ENCODE measurements at places on chromosomes 3 and 15.
A peak's percentile ranks its signal among the peaks of the same experiment; 100 is the strongest.

DNA sequence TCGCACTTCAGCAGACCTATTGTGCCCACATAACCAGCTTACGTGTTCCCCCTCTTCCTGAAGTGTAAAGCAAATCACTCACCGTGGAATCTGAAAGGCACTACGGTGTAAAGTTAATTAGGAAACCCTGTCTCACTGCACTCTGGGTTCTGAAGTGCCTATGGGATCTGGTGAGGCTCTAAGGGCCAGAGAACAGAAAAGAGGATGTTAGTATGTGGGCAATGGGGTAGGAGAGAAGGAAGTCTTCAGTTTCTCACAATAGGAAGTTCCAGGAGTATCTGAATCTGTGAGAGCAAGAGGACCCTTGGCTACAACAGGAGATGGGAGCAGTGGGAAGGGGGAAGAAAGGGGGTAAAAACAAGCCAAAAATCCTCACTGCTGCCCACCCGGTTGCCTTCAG, 71.4 kb downstream of the ITGB5 start:
- no peak for DNase-seq

DNA sequence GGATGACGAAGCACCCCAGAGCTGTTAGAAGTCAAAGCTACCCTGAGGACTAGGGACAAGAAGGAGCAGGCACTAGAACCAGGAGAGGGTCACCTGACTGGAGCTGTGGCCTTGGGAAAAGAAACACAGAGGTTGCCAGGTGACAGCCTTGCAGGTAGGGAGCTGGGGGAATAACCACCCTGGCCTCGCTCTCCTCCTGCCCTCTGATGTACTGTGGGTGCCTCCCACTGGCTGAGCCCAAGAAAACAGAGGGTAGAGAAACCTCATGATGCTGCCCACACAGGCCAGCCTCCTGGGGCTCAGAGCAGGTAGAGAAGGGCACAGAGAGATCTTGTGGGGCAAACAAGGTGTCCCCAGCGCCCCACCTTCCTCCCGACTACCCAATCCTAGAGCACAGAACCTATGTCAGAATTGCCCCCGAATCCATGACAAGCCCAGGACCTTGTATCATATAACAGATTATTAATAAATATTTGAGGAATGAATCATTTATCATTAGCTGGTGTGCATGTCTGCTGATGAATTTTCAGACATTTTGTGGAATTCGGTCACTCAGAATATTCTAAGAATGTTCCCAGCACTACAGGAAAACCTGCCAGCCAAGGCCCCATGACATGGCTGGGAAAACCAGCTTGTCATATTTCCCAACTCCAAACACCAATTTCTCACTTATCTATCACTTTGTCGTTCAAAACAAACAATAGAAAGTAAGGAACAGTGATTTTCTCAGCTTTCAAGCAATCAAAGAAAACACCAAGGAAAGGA, 59.8 kb upstream of the MEX3B start:
- DNase-seq: peak; percentile 41

DNA sequence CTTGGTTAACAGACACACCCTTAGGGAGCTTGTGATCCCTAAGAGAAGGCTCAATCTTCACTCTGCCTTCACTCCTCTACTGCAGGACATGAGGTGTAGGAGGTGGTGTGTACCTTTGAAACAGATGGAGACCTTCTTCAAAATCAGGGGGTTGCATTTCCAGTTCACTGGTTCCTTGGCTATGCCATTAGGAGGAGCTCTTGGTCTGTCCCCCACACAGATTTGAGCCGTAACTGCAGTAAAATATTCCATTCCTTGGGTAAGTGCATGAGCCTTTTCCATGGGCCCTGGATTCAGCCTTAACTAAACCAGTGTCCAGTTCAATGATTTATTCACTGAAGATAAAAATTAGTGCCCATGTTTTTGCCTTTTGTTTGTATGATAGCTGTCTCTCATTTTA, 144.6 kb downstream of the MCTP2 start:
- DNase-seq: peak; percentile 1

- DNase-seq: no peak
These were observed 618.3 kb upstream of the AGTR1 start for GRCh38 chr3:148079370-148079769.

DNA sequence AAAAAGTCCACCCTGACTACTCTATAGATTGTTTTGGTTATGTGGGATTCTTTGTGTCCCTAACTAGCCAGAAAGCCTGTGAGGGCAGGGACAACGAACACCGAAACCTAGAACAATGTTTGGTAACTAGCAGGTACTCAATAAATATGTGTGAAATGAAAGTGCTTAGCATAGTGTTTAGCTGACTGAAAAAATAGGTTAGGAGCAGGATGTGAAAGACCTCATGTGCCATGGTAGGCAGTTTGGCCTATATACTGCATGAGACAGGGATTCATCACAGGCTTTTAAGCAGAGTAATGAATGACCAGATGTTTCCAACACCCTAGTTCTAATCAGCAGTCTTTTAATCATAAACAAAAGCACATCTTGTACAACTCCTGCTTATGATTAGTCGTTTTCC, 64.2 kb downstream of the MYO5A start:
- no peak for DNase-seq

DNA sequence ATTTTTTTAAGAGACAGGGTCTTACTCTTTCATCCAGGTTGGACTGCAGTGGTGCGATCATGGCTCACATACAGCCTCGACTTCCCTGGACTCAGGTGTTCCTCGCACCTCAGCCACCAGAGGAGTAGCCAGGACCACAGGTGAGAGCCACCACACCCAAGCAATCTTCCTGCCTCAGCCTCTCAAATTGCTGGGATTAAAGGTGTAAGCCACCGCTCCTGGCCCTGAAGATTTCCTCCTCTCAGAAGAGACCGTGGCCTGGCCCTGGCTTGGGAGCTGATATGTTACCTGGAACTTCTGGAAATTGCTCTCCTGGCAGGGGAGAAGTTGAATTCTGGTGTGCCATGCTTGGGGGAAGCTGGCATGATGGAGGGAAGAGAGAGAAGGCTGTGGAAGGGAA, 36.2 kb downstream of the PPCDC start:
- DNase-seq: no peak

DNA sequence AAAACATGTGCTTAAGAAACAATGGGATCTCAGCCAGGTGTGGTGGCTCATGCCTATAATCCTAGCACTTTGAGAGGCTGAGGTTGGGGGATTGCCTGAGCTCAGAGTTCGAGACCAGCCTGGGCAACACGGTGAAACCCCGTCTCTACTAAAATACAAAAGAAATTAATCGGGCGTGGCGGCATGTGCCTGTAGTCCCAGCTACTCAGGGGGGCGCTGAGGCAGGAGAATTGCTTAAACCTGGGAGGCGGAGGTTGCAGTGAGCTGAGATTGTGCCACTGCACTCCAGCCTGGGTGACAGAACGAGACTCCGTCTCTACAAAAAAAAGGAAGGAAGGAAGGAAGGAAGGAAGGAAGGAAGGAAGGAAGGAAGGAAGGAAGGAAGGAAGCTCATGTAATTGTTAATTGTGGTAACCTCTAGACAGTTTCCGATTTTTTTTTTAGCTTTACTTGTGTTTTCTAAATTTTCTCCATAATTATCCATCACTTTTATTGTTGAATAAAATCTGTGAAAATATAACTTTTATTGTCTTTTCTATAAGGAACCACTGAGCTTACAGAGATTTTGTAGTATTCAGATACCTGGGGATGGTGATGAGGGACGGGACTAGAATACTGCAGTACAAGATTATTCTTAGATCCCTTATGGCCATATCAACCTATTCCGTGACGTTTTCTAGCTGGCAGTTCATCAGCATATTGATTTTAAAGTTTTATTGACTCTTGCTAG, 506.9 kb downstream of the NR2F2 start:
- no peak for DNase-seq

DNA sequence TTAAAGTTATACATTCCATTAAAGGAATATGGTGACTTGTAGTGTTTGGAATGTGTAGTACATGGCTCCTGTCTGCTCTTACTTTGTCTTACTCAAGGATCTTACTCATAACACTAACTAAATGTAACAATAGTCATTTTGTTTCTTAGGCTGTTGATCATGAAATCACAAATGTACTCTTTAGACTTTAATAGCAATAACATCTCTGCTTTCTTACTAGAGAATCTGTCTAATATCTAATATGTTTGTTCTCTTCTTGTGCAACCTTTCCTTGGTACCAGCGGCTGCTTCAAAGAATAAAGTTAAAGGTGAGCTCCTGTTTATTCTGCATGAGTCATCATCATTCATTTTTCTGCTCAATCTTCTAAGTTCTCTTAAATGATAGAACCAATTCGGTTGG, 767.5 kb downstream of the CADM2 start:
- DNase-seq: no peak

DNA sequence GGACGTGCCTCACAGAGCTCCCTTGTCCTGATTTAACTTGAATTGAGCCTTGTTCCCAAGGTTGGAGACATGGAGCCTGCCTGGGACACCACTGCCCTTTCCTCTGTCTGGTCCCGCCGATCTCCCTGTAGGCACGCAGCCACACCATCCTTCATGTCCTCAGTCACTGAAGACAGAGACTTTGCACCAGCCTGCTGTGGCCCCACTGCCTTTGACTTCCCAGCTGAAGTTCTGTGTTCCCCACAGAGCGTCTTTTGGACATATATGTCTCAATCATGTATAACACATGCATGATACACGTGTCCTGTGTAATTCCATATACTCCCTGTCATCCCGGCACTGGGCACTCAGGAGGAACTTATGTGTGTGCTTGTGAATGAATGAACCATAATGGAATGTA, 23.6 kb downstream of the GABRA5 start:
- DNase-seq: no peak

DNA sequence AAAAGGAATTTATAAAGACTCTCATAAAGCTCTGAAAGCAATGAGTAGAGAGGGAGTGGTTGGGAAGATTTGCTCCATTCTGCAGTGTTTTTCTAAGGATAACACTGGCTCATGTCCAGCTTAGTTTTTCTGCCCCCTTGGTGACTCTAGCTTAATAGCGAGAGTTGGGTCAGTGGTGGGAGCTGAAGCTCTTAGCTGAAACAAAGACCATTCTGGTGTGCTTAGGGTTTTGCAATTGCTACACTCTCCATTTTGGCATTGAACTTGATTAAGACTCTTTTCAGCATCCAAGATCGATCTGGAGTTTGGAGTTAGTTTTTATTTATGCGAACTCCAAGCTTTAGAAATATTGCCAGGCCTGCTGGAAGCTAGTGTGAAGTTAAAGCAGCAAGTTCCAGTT, 98.0 kb downstream of the ATG7 start:
- DNase-seq: no peak

- DNase-seq: no peak
These were observed 69.5 kb downstream of the CCR1 start for GRCh38 chr3:46138581-46138980.

- no peak for DNase-seq
These were observed 384.0 kb upstream of the KCNMB2 start for GRCh38 chr3:178152031-178152806.

DNA sequence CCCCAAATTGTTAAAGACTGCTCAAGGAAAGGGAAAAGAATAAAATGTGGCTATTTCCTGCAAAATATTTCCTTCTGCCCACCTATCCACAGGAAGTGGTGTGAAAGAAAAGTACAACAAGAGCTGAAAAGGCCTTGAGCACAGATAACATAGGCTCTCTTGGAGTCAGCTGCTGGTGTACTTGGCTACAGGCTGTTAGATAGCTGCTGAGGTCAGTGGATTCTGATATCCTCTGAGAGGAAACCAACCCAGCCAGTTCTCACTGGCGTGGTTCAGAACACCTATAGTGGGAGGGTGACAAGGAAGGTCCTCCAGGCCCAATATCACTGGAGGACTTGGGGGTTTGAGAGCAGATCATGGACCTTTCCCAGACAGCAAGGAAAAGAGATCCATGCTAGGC, 124.4 kb upstream of the GAP43 start:
- no peak for DNase-seq

- DNase-seq: no peak
These were observed 3.3 kb downstream of the CRYBG3 start for GRCh38 chr3:97825101-97825500.

DNA sequence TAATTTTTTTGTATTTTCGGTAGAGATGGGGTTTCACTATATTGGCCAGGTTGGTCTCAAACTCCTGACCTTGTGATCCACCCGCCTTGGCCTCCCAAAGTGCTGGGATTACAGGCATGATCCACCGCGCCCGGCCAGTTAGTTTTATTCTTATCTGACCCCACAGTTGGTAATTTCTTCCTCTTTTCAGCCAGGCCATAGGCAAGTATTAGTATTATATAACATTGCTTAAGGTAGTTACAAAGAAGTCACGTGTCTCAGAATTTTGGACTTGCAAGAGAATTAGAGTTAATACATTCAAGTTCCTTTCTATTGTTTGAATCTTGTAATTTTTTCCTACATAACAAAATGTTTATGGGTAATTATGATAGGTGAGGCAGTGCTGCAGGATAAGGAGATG, 334.8 kb downstream of the LPP start:
- DNase-seq: no peak

- peak; percentile 74 for DNase-seq
These were observed 419.5 kb upstream of the NAALADL2 start for GRCh38 chr3:174439331-174440252.

GRCh38 chr3:52090933-52091468, 34.6 kb upstream of the DUSP7 start:
- DNase-seq: no peak

DNA sequence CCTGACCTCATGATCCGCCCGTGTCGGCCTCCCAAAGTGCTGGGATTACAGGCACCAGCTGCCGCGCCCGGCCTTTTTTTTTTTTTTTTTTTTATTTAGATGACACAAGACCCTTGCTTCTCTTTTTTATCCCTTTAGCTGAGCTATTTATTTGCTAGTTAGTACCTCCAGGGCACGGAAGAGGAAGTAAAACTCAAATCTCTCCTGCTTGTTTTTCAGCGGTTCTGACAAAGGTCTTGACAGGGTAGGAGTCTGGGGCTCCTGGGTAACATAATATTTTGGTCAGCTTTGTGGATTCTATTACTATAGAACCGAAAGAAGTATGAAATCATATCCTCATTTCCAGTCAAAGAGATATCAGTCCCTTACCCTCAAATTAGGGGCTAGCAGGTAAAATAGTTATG, 44.0 kb upstream of the ETV5 start:
- DNase-seq: no peak

DNA sequence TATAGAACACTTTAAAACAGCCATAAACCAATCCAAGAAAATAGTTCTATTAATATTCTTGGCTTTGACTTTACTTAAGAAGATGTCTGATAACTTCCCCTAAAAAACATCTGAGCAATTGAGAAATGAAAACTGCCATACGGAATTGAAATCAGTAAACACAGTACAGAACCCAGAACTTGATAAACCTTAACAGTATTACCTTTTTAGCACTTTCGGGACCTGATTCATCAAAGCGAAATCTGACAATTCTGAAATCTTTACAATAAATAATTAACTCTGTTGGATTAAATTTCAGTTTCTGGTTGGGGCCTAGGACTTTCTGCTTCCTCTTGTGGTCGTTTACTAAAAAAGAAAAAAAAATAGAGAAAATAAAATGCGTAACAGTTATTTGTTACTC, 17.3 kb downstream of the MTMR10 start:
- no peak for DNase-seq

GRCh38 chr3:184472723-184473428, 88.7 kb upstream of the EPHB3 start:
- no peak for DNase-seq

- no peak for DNase-seq
These were observed 238.2 kb upstream of the C2CD4B start for GRCh38 chr15:62403164-62403809.

Measured in NCI-H748 treated with DMSO at 0.1 percent for 48 hours (cell line).